ENCODE measurements at places on chromosomes 2 and 18.

GRCh38 chr2:40043191-40043590, 264.1 kb upstream of the THUMPD2 start:
- DNase-seq = no peak

GRCh38 chr18:46250084-46250811, 146.1 kb downstream of the HAUS1 start:
- no peak for DNase-seq

- no peak for DNase-seq
Measured at GRCh38 chr2:237720957-237721356, 77.6 kb upstream of the RBM44 start.

GRCh38 chr18:42274488-42275137, 319.6 kb downstream of the PIK3C3 start:
- no peak for DNase-seq

- no peak for DNase-seq
Measured at GRCh38 chr2:3189961-3190360, 187.7 kb downstream of the EIPR1 start.

GRCh38 chr18:12435867-12436266, 28.1 kb downstream of the PRELID3A start:
- DNase-seq = no peak

DNA sequence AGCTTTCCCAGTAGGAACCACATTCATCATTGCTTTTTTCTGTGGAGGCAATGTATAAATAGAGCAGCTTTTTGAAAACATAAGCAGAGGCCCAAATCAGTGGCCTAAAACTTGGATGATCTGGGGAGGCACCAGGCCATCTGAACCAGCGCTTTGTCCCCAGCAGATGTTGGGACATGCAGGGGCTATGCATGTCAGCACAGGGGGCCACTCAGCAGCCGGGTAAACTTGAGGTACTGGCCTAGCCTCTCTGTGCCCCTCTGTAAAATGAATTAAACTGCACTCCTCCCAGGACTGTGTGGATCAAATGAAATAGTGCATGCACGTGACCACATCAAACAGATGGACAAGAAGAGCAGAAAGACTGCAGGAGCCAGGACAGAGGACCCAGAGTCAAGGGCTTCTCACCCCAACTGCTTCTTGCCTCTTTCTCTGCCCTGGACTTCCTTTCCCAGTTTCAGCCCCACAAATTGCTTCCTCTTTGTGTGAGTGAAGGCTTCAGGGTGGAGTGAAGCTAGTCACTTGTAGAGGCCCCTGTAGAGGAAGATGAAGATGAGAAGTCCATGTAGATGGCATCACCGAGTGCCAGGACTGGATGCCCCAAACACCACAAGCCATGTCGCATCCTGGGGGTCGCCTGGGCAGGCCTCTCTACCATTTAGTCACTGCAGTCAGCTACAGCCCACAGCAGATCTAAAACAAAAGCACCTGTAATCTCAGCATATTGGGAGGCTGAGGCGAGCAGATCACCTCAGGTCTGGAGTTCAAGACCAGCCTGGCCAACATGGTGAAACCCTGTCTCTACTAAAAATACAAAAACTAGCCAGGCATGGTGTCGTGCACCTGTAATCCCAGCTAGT, 53.2 kb downstream of the IMPA2 start:
- DNase-seq = no peak

All from C1 segment of cervical spinal cord (tissue), 14 donors.